Psoas muscle (tissue), 8 donors: ENCODE measurements at places on chromosomes 4 and X.

DNA sequence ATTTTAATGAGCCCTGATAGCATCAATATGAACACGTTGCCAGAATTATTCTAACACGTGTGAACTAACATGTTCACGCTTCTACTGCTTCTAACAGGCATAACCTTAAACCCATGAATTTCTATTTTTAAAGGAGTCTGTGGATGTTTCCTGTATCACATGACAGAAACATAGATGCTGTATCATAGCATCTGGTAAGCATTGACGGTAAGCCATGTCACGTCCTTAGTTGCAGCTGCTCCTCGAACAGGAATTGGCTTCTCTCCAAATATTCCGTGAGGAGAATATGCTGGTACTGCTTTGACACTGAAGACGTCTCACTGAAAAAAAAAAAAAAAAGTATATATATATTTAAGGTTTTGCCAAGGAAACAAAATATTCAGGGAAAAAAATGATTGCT is 105.1 kb upstream of the MXRA5 start:
- DNase-seq, result no peak

- DNase-seq, result no peak
These were observed 27.2 kb upstream of the BTC start for GRCh38 chr4:74821541-74821940.

- DNase-seq, result no peak
These were observed 79.4 kb downstream of the RLIM start for GRCh38 chrX:74535086-74535407.

DNA sequence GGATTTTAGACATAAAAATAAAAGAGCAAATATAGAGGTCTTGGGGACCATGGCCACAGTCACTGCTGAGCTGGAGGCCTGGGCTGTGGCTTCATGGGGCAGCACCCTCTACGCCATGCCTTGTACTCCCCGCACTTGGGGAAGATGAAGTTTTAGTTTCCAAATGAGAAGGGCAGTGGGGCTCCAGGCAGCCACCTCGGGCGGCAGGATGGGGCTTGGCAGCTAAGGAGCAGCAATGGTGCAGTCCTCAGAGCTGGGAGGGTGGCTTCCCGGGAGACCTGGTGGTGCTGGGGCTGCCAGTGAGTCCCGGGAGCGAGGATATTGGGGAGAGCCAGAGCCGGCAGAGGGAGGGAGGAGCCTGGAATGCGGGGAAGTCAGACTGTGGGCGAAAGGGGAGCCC is 2.4 kb downstream of the CXCR3 start:
- no peak for DNase-seq

GRCh38 chr4:85939595-85939994 is 420.3 kb downstream of the MAPK10 start:
- no peak for DNase-seq

DNA sequence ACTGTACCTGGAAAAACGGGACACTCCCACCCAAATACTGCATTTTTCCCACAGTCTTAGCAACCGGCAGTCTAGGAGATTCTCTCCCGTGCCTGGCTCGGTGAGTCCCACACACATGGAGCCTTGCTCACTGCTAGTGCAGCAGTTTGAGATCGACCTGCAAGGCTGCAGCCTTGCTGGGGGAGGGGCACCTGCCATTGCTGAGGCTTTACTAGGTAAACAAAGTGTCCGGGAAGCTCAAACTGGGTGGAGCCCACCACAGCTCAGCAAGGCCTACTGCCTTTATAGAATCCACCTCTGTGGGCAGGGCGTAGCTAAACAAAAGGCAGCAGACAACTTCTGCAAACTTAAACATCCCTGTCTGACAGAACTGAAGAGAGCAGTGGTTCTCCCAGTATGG is 205.2 kb downstream of the CHIC1 start:
- no peak for DNase-seq

- DNase-seq, result no peak
These were observed 704.4 kb downstream of the PCDH19 start for GRCh38 chrX:99705701-99706100.

GRCh38 chr4:126344472-126344871 is 1029.7 kb downstream of the FAT4 start:
- no peak for DNase-seq

DNA sequence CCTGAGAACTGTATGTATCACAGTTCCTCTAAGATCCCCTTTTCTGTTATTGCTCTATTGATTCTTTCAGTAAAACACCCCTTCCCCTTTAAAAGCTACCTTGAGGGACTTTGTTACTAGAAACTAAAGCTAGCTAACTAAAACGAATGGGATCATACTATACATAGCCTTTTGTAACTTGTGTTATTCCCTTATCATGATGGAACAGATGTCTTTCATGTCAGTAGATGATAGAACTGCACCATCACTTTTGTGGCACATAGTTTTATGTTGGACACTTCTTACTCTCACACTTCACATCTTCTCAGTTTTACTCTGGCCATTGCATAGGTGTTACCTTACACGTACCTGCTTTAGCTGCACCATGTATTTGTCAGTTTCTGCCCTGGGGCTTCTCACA is 46.6 kb upstream of the PGRMC2 start:
- no peak for DNase-seq

- no peak for DNase-seq
These were observed 81.3 kb upstream of the SCML1 start for GRCh38 chrX:17656035-17656418.

GRCh38 chr4:8189551-8190466 is 9.3 kb upstream of the SH3TC1 start:
- DNase-seq, result no peak

GRCh38 chr4:121943941-121944340 is 7.9 kb downstream of the TRPC3 start:
- no peak for DNase-seq

GRCh38 chr4:58453956-58454355 is 1343.8 kb upstream of the IGFBP7 start:
- DNase-seq, result no peak
